ENCODE measurements at places on chromosomes 3 and 15. TPM values are rescaled to one million over a fixed set of nuclear protein-coding genes. Genes with fewer than 3 reads are reported as not detected.

- no peak for DNase-seq
Observed at GRCh38 chr3:188761439-188761838, 410.3 kb upstream of the TPRG1 start.

DNA sequence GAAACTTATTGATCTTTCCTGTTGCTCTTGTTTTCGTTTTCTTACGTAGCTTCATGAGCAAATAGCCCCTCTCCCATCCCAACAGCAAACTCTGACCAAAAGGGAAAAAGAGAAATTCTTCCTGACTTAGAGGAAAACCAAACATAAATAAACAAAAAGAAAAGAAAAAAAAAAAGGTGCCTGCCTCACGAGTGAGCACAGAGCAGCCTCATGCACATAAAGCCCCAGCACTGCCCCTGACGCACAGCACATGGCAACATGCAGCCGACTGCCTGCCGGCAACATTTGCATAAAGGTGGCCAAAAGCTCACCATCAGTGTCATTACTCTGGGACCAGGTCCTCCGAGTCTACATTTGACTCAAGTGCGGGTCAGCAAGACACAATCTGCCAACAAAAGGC, 6.4 kb downstream of the POC1A start:
- no peak for DNase-seq

Gene MST1
- 6.6 TPM for total RNA-seq

DNA sequence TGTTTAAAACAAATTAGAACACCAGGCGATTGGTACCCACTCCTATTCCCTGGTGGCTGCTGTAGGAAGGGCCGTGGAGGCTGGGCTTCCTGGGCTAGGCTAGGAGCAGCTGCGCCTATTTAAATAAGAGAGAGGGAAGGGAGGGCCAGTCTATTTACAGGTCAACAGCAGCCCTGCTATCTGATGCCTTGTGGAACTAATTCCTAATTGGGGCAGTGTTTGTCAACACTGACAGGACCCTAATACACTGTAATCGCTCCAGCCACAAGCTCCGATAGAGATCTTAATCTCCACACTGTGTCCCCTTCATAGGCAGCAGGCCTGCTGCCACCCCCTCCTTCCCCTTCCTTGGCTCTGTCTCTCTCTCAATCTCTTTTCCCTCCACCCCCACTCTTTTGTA, 116.9 kb upstream of the SOX14 start:
- DNase-seq: no peak

Gene STAC
- 0.69 TPM for total RNA-seq

DNA sequence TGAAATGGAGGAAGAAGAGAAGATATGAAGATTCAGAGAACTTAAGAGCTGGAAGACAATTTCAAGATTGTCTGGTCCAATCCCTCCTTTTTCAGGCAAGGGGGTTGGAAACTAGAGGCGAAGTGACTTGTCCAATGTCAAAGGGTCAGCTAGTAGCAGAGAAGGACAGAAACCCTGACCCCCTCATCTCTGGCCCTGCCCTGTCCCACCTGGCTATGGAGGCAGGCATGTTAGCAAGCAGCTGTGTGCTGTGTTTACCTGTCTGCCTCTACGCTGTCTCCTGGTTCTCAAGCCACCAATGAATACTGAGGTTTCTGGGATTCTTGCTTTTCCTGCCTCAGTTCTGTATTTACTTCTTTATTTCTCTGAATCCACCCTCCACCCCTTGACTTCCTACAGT, 342 bp downstream of the TGM5 start:
- no peak for DNase-seq

Measured in left ventricle myocardium superior (tissue), 1 donor.